ENCODE measurements at places on chromosomes 13 and 19. TPM values are rescaled to one million over a fixed set of nuclear protein-coding genes. Genes with fewer than 3 reads are reported as not detected.

Gene S1PR5
- total RNA-seq, result 0.92 TPM

Gene C19orf85
- not detected for total RNA-seq

Gene RGCC
- 758 TPM for total RNA-seq

Gene UHRF1
- total RNA-seq, result 0.16 TPM

Gene FFAR3
- not detected for total RNA-seq

Gene ZNF729
- not detected for total RNA-seq

Gene CEACAM4
- total RNA-seq, result 0.84 TPM

Gene SLC7A10
- not detected for total RNA-seq

Gene BRCA2
- 2.4 TPM for total RNA-seq

Gene SPC24
- 0.59 TPM for total RNA-seq

Gene FUT1
- not detected for total RNA-seq

Gene PLPPR2
- 8.2 TPM for total RNA-seq

Gene CD22
- total RNA-seq, result 0.52 TPM

Gene FAM83E
- total RNA-seq, result 1.6 TPM

Gene TEX29
- 1.0 TPM for total RNA-seq

Gene NAPSA
- total RNA-seq, result 0.91 TPM

Gene CGB2
- total RNA-seq, result not detected

Gene PNPLA6
- 70.9 TPM for total RNA-seq

Gene SHISA7
- total RNA-seq, result not detected

Gene ADGRE2
- total RNA-seq, result 3.8 TPM

Gene RXFP2
- total RNA-seq, result not detected

Gene SHFL
- 61.7 TPM for total RNA-seq

Gene CD33
- 0.60 TPM for total RNA-seq

Gene CRX
- not detected for total RNA-seq

Gene SIGLECL1
- total RNA-seq, result not detected

All from CD4-positive, alpha-beta T cell (primary cell).